Activated effector memory CD4-positive, alpha-beta T cell treated with Interleukin-2 at 50 U/mL for 16 hours (primary cell): ENCODE measurements at places on chromosomes 12 and 14.

DNA sequence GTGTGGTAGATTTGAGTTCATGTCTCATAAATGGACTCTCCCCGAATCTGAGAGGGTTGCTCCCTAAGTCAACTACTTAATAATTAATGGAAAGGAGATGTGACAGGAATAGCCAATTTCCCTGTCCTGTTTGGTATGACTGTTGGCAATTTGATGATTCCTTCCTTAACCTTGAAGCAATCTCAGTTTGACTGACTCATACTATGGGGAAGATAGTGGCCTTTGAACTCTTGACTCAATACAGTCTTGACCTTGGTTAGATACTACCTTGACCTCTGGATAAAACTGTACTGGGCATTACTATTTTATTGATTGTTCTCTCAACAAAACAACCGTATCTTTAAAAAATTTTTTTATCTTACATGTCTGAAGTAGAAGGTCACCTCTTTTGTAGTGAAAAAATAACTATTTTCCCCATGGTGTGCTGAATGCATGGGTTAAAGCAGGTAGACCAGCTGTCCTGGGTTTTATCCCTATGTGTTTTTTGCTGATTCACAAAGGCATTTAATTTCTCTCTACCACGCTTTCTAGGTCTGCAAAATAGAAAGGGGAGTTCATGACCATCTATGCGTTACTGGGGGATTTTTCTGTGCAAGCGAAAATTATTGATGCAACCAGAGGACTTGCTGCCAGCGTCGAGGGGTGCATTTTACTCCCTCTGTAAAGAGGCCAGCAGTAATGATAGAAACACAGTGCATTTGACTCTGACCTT is 80.1 kb downstream of the ETV6 start:
- DNase-seq = no peak

DNA sequence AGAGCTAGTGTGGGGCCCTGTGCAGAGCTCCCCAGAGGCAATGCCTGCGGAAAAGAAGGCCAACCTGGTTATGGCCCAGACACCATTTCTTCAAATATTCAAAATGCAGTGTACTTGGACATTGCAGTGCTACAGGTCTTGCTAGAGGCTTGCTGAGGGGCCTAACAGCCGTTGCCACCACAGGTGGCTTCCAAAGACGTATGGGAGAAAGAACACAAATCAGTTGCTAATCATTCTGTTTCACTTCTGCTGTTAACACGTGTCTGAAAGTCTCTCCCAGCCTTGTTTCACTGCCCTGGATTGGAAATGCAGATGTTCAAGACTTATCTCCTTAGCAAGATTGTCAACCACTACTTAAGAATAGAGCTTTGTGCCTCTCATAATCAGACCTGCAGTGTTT is 925.9 kb downstream of the GALC start:
- no peak for DNase-seq

GRCh38 chr12:115946867-115947695 is 330.4 kb downstream of the MED13L start:
- no peak for DNase-seq

DNA sequence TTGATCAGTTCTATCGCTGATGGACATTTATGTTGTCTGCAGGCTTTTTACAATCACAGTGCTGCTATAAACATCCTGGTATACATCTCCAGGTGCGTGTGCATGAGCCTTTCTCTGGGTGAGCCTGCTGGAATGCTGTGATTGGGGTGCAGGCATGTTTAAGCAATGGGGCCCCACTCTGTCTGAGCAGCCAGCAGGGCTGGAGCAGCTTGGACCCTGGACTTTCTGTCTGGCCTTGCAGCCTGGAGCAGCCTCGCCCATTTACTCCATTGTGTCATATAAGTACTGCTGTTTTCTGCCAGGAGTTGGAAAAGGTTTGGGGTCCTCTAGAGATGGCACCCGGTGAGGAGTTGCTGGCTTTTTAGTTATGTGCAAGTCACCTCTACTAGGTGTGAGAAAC is 199.0 kb downstream of the KIF26A start:
- DNase-seq = no peak

GRCh38 chr12:118330421-118331018 is 42.2 kb downstream of the TAOK3 start:
- no peak for DNase-seq
